Stimulated activated CD4-positive, alpha-beta T cell treated with anti-CD3 and anti-CD28 coated beads, Interleukin-1b, Interleukin-23, amount 100 ng/mL, for 1 hour (primary cell): ENCODE measurements at places on chromosomes 3 and 15.

GRCh38 chr15:27527490-27528067 lies 556.6 kb downstream of the GABRG3 start:
- DNase-seq: no peak

- DNase-seq: no peak
Measured at GRCh38 chr3:12993517-12994356, 79.5 kb downstream of the IQSEC1 start.

DNA sequence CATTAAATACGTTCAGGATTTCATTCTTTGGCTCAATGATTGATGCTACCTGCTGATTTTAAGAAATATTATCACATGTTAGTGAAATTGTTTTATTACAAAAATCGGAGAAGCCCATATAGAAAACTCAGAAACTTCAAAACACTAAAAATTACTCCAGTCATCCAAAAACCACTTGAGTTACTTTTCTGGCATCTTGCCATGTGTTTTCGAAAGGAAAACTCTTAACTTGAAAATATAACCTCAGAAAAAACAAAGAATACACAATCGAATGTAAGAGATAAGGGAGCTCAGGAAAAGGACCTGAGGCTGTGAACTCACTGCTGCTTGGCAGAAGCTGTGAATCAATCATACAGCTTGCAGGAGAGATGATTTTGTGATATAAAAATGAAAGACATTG lies 151.3 kb upstream of the SLITRK3 start:
- DNase-seq: no peak

- no peak for DNase-seq
Measured at GRCh38 chr15:25900431-25900830, 37.3 kb upstream of the ATP10A start.

DNA sequence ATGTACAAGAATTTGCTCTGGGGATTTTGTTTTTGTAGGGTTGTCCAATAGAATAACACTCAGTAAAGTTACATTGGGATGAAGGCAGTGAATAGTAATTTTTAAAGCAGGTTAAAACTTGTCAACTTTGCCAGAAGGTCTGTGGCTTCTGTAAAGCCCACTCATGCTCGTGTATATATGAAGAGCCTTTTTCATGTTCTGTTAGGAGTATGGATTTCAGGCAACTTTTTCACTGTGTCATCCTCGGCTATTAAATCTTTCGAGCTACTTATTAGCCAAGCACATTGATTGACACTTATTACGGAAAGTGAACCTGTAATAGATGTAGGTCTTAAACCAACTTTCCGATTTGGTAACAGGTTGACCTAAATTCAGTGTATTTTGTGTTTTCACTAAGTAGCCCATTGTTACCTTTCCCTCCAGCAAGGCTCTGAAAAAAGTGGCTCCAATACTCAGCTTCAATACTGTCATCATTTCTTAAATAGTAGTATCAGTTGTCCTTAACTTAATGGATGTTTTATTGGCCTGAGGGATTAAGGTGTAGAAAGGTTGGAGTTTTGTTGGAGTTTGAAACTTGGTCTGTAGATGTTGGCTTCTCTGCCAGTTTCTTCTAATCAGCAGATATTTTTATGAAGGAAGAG lies 1.7 kb downstream of the PAK2 start:
- DNase-seq: no peak

GRCh38 chr15:74913041-74913440 lies 6.4 kb upstream of the FAM219B start:
- DNase-seq: no peak

GRCh38 chr3:38370861-38371260 lies 24.3 kb downstream of the XYLB start:
- no peak for DNase-seq

- DNase-seq: no peak
Measured at GRCh38 chr3:150582620-150583019, 20.5 kb upstream of the SELENOT start.

DNA sequence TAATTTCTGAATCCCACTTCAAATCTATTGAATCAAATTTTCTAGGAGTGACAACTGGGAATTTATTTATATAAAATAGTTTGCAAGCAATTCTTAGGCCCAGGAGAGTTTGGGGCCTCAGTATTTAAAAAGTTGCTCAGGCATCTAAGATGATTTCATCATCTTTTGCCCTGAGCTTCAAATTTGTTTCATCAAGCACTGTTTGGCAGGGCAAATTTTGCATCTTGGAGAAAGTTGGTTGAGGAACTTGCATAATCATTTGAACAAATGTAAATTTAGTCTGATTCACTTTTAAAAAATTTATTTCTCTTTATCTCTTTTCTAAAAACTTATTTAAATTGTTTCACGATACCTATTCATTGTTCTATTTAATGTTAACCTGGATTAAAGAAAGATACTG lies 702.8 kb downstream of the SI start:
- no peak for DNase-seq

DNA sequence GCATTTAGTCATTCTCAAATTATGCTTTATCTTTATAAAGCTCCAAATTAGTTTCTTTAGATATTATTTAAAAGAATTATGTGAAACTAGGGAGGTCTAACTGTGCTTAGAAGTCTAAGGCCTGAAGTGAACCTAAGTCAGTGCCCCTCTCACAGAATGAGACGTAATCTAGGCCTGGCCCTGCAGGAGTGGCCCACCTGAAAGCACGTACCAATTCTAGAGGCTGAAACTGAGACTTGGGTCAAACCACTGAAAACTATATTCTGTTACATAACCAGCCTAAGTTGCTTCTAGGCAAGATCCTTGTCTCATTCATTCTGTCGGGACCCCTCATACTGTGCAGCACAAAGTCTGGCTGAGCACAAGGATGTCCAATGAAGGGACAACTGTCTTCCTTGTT lies 143.7 kb downstream of the ISL2 start:
- DNase-seq: no peak

GRCh38 chr3:193269343-193270028 lies 28.5 kb downstream of the PLAAT1 start:
- DNase-seq: no peak

GRCh38 chr15:48153526-48153925 lies 24.6 kb downstream of the MYEF2 start:
- no peak for DNase-seq

- no peak for DNase-seq
Measured at GRCh38 chr15:101194546-101195125, 57.2 kb downstream of the CHSY1 start.

GRCh38 chr3:168081856-168082255 lies 13.9 kb downstream of the GOLIM4 start:
- DNase-seq: no peak

GRCh38 chr3:46484388-46484787 lies 13.4 kb upstream of the RTP3 start:
- DNase-seq: no peak

GRCh38 chr3:53353202-53353601 lies 5.9 kb upstream of the DCP1A start:
- no peak for DNase-seq

GRCh38 chr15:29938361-29939335 lies 116.4 kb upstream of the TJP1 start:
- DNase-seq: no peak

- no peak for DNase-seq
Measured at GRCh38 chr15:39321977-39322376, 258.9 kb upstream of the THBS1 start.

DNA sequence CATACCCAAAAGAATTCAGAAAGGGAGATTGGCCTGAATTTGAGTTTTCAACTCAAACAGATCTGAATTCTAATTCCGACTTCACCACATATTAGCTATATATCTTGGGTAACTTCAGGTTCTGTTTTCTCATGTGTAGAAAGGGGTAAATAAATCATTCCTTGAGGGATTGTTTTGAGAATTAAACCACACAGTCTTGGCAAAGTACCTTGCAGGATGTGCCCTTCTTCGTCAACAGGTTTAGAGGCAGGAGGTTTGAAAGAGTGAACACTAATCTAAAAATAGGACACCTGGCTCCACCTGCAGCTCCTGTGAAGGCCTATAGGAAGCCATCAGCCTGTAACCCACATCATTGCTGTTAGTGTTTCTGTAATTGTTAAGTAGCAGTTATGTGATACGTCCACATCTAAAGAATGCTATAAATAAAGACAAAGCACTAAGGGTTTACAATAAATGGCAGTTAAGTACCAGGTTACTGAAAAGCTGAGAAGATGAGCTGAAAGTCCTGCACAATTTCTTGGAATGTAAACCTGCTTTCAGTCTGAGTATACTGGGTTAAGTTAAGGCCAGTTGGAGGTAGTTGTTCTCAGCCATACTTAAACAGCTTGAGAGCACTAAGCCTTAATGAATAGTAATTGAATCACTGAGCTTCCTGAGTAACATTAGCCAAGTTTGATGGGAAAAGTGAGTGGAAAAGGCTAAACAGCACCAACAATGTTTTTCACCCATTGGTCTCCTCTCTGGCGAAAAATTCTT lies 6.0 kb downstream of the CCDC80 start:
- no peak for DNase-seq

DNA sequence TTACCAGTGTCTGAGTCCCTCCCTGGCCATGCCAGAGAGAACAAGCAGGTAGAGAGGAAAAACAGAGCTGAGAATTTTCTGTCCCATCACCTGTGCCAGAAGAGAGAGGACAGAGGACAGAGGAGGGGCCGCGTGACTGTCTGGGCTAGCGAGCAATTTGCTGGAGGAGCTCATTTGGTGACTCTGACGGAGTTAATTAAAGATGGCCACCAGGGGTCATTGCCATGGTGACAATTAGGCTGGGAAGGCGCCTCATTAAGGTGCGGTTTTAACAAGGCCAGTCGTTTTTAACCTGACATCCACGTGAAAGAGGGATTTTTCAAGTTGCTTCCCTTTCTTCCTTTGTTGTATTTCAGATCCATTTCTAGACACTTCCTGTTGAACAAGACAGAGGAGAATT lies 72.4 kb downstream of the RHCG start:
- DNase-seq: no peak

- no peak for DNase-seq
Measured at GRCh38 chr15:68205954-68206539, 915 bp upstream of the CALML4 start.

DNA sequence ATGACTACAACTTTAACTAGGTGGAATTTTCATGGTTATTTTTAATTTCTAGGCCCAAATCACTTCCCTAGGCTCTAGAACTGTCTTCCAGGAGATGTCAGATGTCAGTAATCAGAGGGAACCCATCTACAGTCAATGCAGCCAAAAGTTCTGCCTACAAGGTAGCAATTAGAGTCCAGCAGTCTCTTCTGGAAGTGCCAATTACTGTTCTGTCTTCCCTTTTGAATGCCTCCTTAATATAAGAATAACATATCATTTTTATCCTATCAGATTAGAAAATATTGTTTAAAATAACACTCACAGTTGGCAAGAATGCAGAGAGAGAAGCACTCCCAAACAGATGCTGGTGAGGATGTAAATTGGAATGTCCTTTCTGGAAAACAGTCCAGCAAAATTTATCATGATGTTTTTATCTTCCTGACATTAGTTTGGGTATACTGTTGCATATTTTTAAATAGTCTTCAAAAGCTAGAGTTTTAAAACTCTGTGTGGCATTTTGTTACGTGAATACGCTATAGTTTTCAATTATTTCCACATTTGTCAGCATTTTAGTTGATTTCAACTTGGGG lies 543.7 kb downstream of the FHIT start:
- no peak for DNase-seq

GRCh38 chr3:160564258-160564911 lies 986 bp downstream of the KPNA4 start:
- DNase-seq: no peak

GRCh38 chr15:31337352-31338031 lies 10.9 kb downstream of the KLF13 start:
- no peak for DNase-seq

DNA sequence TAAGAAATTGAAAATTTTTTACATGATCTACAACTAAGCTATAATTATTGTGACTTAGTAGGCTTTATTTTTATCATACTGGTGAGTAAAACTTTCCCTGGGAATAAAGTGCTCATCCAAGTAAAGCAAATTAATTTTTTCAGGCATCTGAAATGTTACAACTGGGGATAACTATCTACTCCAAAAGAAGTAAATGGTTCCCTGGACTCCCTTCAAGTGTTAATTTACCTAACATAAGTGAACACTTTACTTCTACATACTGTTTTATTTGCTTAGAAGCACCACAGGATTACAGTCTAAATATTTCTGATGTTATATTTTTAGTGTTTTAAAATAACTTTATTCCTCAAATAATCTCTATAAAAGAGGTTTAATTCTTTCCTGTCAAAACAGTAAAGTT lies 57.8 kb downstream of the IFT57 start:
- DNase-seq: no peak

GRCh38 chr3:86168512-86168911 lies 822.4 kb downstream of the VGLL3 start:
- DNase-seq: no peak

- no peak for DNase-seq
Measured at GRCh38 chr3:108209579-108209978, 12.6 kb downstream of the IFT57 start.
